ENCODE measurements at places on chromosomes 1 and 21.

DNA sequence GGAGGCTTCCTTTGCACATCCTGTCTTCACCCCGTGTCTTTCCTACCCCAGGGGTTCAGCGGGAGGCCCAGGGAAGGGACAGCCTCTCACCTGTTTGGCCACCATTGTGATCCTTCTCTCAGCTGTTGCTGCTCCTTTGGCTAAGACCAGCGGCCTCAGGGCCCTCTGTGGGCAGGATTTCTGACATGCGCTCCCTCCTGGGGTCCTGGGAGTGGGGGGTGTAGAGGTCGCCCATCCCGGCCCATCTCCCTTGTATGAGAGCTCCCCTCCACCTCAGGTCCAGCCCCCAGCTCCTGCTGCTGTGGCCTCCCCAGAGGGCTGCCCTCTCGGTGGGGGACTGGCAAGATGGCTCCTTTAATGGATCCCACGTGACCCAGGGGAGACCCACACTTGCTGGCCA is 120.5 kb downstream of the PRDM2 start:
- no peak for DNase-seq

- DNase-seq, result no peak
Measured at GRCh38 chr1:206463137-206463536, 7.1 kb upstream of the IKBKE start.

GRCh38 chr1:160308451-160309184 is 23.7 kb upstream of the PEX19 start:
- no peak for DNase-seq

DNA sequence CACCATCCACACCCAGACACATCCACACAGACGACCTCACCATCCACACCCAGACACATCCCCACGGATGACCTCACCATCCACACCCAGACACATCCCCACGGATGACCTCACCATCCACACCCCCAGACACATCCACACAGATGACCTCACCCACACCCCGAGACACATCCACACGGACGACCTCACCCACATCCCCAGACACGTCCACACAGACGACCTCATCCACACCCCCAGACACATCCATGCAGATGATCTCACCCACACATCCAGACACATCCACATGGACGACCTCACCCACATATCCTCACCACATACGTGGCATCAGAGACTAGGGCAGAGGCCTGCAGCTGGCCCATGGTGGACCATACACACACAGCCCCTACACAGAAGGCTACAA is 14.7 kb upstream of the FABP3 start:
- DNase-seq, result no peak

- no peak for DNase-seq
Measured at GRCh38 chr1:147852706-147853225, 49.8 kb upstream of the GJA8 start.

DNA sequence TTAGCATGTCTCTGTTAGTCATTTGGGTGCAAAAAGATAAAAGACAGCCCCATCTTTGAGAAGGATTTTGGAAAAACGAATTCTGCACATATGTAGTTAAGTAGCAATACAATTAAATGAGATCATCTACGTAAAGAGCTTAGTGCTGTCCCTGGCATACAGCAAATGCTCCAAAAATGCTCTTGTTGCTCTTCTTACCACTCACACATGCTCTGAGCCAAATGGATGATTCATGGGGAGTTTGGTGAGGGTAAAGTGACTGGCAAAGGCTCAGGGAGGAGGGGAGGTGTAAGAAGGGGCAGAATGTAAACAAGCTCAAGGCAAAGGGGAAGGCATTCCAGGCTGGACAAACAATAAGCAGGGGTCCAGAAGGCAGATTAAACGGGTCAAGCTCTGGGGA is 191.9 kb downstream of the AK5 start:
- DNase-seq, result no peak

DNA sequence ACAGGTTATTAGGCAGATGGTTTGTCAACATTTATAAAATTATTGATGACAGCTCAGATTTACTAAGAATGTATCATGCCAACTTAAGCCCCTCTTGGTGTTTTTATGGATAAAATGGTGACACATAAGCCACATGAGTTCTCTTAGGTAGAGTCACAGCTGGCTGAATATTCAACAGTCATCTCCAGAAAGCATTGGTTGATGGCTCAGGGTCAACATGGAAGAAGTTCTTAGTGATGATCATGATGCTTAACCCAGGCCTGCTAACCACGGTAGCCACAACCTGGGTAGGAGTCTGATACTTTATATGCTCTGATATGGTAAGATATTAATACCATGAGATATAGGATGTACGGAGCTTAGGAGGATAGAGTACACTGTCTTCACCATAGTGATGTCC is 46.4 kb upstream of the SIPA1L2 start:
- DNase-seq, result no peak

GRCh38 chr1:18198260-18198659 is 90.7 kb downstream of the IGSF21 start:
- no peak for DNase-seq

DNA sequence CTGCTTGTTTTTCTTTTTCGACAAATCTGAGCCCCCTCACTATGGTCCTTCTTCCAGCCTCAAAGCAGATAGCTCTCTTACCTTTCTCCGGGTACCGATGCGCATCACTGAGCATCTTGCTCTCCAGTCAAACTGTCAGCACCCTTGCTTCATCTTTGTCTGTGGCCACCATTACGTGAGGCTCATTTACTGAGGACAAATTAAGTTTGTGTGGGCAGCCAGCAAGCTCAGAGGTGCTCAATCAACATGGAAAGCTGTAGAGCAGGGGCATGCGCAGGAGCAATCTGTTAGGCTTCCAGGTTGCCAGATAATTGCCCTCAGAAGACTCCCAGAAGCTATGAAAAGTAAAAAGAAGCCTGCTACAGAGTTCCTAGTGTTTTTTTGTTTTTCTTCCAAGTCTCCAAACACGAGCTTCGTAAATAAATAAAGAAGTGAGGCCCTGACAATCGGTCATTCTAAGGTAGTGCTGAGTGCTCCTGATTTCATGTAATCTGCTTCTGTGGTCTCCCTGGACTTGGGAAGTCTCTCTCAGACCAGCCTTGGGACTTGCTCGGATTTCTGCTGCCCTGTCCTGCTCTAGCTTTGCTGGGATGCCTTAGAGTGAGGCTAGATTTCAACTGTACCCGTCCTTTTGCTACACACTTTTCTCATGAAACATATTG is 1.8 kb downstream of the C1orf53 start:
- no peak for DNase-seq

GRCh38 chr1:170424346-170424745 is 107.6 kb upstream of the GORAB start:
- no peak for DNase-seq

- no peak for DNase-seq
Measured at GRCh38 chr1:21706151-21706835, 37.1 kb upstream of the RAP1GAP start.

DNA sequence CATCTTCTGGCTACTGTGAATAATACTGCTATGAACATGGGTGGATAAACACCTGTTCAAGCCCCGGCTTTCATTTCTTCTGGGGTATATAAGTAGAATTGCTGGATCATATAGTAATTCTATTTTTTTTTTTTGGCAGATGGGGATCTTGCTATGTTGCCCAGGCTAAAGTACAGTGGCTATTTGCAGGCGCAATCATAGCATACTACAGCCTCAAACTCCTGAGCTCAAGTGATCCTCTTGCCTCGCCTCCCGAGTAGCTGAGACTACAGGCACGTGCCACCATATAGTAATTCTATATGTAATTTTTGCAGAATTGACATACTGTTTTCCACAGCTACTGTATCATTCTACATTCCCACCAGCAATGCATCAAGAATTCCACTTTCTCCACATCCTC is 27.8 kb downstream of the UBR4 start:
- DNase-seq, result no peak

- DNase-seq, result no peak
Measured at GRCh38 chr1:204924013-204924759, 53.5 kb downstream of the NFASC start.

DNA sequence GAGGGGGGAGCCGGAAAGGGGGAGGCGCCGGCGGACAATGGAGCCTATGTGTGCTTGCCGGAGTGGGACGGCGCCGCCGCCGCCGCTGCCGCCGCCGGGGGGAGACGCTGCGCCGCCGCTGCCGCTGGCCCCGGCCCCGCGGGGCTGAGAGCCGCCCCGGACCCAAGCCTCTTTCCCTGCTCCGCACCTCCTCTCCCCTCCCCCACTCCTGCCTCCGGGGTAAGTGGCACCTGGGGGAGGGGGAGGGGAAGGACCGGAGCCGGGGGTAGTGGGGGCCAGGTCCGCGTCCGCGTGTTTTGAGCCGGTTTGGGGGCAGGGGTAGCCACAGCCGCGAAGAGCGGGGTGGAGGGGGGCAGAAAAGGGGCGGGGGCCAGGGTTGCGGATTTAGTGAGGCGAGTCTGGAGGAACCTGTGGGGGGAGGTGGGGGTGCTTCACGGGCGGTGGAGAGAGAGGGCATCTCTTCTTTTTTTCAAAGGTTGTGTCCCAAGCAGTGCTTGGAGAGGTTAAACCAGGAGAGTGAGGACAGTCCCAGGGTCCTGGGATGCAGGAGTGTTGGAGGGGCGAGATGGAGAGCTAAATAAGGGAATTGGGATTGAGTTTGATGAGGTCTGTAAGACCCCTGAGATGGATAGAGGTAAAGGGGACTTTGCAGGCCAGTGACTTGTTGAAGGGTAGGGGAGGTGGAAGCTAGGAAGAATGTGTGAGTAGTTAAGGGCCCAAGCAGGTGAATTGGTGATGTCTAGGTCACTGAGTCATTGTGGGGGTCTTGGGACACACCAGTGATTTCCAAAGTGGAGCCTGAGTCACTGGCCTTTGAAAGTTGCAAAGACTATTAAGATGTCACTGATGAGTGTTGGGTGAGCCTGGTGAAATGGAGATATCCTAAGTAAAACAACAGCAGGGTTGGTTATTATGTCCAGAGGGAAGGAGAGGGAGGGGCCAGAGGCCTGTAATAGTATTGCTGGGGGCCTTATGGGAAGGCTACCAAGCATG is 59.1 kb downstream of the BCL9 start:
- no peak for DNase-seq

GRCh38 chr1:178472531-178472930 is 24.2 kb downstream of the CLEC20A start:
- no peak for DNase-seq

DNA sequence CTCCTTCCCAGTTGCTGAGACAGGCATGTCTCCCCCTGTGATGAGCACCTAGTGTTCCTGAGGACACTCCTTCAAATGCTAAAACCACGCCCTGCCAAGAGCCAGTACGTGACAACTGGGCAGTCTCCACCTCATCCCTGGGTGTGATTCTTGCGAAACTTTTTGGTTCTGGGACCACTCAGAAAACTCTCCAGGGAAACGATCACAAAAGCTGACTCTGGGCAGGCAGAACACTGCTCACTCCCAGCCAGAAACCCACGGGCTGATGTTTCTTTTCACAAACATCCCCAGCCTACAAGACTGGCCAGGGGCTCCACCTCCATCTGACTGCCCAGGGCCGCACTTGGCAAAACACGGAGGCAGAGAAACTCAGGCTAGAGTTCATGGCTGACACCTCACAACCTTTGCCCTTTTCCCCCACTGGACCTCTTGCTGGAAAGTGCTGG is 24.4 kb downstream of the DHRS3 start:
- no peak for DNase-seq

GRCh38 chr21:43825242-43825935 is 36.0 kb downstream of the RRP1 start:
- DNase-seq, result no peak

DNA sequence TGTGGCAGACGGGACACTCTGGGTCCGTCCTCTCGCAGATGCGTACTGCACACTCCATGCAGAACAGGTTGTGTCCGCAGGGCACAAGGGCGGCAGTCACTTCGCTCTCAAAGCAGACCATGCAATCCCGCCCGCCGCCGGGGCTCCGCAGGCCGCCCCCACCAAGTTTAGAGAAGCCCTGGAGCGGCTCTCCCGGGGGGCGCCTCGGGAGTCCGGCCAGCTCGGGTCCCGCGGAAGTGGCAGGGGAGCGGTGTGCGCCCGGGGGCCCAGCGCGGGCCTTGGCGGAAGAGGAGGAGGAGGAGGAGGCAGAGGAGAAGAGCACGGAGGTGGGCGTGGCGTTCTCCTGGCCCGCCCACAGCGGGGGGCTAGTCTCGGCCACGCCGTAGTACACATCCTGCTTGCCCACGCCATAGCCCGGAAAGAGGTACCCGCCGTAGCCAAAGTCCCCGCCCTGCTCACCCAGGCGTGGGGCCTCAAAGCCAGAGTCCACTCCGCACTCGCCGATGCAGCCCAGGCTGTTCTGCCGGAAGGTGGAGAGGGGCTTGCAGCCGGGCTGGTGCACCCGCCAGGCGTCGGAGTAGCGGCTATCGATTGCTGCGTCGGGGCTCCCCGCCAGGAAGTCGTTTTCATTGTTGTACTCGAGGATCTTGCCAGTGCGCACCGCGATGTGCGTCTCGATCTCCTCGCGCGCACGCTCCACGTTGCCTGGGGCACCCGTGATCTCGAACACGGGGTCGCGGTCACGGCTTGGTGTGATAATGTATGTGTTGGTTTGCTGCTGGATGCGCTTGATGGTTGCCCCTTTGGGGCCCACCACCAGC is 5.4 kb downstream of the MEX3A start:
- no peak for DNase-seq

DNA sequence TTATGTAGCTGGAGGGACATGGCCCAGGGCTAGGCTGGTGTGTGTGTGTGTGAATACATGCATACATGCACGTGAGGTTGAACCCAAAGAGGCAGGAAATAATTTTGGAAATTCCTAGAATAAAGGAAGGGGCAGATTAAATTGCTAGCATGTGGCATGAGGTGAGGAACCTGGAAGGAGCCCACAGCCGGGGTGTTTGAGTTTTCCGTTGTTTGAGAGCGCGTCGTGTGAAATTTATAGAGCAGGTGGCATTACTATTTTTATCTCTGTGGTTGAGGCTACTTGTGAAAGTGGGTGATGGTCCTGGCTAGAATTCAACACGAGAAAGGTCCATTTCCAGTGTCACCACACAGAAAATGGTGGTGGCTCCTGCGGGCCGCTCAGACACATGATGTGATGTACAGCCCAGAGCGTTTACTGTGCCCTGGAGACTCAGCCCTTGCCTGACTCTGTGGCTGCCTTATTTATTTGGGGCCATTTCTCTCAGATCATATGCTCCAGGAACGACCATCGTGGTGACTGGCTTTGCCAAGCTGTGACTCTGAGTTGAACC is 48.0 kb downstream of the BACE2 start:
- no peak for DNase-seq

- no peak for DNase-seq
Measured at GRCh38 chr21:25750085-25750484, 15.3 kb downstream of the GABPA start.

DNA sequence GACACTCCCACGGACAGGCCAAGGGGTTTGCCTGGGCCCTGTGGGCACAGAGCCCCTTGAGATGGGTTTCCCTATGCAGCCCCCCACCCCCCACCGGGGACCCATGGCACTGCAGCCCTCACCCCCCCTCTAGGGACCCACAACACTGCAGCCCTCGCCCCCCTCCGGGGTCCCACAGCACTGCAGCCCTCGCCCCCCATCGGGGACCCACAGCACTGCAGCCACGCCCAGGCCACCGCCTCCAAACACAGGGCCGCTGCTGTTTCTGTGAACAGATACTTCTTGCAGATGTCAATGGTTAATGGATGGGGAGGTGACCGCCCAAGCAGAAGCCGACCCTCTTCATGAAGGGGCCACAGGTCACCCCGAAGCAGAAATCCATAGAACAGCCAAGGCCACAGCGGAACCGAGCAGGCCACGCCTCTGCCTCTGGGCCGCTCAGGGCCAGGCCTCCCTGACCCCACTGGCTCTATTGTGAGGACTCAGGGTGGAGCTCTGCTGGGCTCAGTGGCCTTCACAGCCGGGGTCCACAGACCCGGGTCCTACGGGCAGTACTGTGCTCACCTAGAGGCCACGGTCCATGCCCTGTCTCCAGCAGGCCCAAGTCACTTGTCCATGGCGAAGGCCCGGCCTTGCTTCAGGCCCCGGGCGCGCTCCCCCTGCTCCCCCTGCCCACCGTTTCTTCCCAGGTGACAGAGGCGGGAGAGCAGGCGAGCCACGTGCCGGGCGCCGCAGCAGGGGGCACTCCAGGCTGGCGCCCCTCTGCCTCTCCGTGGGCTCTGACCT is 4.1 kb upstream of the POFUT2 start:
- DNase-seq, result no peak

Data from NCI-H2029 treated with DMSO at 0.1 percent for 48 hours (cell line).